ENCODE measurements at places on chromosomes 12 and 14.

- no peak for DNase-seq
These were observed 58.2 kb upstream of the STRN3 start for GRCh38 chr14:31084385-31084784.

- DNase-seq, result no peak
These were observed 74.9 kb downstream of the NOVA1 start for GRCh38 chr14:26522967-26523366.

- no peak for DNase-seq
These were observed 42.2 kb upstream of the DBX2 start for GRCh38 chr12:45093051-45093450.

DNA sequence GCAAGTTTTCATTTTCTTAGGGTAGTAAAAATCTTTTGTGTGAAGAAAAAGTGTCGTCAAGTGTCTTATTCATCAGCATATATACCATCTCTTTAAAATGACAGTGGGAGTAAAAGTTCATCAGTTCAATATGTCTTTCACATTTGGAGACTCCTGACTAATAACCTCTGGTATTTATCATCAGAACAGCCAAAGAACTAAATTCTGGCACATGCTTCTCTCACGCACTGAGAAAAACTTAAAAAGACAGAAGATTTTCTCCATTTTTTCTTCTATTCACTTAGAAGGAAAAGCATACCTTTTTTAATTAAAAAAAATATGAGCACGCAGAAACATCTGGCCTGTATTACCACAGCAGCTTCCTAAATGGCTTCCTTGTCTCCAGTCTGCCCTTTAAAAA lies 265.7 kb downstream of the AKAP6 start:
- no peak for DNase-seq

DNA sequence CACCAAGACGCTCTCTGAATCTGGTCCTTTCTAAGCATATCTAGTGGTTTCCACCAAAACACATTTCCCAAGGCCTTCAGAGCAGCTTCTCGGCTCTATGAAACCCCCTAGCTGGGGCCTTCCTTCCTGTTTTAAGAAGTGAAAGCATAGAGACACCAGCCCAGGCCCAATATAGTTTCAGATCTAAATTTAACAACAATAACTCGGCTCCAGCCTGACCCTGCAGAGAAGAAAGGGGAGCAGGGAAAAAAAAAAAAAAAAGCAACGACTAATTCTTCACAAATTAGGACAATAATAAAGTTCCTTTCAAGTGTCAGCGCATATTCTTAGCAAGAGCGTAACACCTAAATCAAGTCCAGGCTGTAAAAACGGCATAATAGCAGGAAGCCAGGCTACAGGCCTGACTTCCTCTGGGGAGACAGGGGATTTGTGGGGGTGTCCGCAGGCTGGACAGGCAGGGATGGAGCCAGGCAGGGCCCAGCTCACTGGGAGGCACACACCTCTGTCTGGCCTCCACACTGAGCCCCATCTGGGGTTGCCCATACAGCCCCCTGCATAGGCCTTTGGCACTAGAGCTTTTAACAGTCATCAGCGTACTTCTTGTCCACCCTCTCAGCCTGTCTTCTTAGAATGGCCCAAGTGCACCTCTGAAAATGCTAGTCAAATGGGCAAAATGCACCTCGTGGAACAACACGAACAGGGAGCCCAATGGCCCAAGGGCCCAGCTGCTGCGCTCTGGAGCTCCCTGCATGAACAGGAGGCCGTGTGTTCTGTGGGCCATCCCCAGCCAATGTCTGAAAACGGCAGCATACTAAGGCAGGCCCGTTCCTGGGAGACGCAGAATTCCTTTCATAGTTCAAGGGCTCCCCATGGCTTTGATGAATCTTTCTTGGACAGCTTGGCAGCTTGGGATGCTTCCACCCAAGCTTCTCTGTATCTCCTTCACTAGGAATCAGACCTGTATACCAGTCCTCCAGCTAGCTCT lies 772.9 kb downstream of the MED13L start:
- no peak for DNase-seq

- no peak for DNase-seq
These were observed 18.3 kb upstream of the SERPINA4 start for GRCh38 chr14:94542811-94543440.

GRCh38 chr12:39383114-39383513 lies 59.8 kb downstream of the KIF21A start:
- DNase-seq, result no peak

GRCh38 chr12:112843287-112843686 lies 51.7 kb downstream of the RPH3A start:
- no peak for DNase-seq

DNA sequence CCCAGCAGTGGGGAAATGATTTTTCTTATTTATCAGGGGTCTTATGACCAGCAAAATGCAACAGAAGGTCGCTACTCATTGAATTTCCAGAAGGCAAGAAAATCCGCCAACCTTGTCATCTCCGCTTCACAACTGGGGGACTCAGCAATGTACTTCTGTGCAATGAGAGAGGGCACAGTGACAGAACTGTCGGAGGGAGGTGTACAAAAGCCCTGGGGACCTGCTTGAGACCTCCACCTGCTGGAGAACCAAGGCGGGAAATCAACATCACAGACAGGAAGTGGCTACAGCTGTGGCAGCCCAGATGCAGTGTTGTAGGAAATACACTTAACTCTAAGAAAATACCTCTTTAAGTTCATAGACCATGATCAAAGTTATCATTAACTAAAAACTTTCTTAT lies 250.9 kb upstream of the OR4E1 start:
- peak; percentile 43 for DNase-seq

DNA sequence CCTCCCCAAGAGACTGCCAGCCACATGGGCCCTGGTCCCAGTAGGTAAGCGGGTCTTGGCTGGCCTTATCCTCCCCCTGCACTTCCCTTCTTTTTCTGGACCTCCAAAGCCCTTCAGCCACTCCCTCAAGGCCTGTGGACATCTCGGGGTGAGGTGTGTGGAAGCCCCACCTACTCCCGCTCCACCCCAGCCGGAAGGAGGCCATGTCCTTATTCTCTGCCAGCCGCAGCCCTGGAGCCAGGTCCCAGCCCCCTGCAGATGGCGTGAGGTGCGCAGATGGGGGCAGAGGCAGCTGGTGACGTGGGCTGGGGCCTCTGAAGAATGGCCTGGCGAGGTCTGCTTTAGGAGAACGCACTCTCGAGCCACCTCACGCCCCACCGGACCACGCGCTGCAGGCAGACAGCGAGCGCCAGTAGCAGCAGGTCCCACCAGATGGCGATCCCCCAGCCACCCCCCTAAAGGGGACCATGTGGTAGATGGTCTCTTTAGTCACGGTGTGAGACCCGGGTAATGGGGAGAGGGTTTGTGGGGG lies 167.1 kb downstream of the TSPAN9 start:
- no peak for DNase-seq

DNA sequence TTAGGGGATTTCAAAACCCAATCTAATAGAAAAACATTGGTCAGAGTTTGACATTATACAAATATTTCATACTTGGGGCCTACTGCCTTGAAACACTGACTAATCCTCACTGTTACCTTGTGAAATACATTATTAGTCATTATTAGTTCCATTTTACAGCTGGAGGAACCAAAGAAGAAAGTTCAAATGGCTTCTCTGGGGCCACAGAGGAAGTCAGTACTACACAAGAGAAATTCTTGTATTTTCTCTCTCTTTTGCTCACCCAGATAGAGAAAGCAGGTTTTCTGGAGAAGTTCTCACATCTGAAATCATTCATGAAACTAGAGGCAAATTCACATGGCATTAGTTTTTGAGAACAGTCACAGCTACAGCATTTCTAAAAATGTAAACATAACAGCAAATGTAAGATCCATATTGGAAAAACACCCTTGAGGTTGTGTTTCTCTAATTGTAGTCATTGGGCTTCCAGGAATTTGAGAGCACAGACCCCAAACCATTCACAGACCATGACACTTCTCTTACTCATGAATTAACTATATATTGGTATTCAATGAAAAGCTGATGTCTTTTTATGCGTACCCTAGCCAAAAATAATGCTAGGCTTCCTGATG lies 83.0 kb downstream of the LLPH start:
- DNase-seq, result no peak

DNA sequence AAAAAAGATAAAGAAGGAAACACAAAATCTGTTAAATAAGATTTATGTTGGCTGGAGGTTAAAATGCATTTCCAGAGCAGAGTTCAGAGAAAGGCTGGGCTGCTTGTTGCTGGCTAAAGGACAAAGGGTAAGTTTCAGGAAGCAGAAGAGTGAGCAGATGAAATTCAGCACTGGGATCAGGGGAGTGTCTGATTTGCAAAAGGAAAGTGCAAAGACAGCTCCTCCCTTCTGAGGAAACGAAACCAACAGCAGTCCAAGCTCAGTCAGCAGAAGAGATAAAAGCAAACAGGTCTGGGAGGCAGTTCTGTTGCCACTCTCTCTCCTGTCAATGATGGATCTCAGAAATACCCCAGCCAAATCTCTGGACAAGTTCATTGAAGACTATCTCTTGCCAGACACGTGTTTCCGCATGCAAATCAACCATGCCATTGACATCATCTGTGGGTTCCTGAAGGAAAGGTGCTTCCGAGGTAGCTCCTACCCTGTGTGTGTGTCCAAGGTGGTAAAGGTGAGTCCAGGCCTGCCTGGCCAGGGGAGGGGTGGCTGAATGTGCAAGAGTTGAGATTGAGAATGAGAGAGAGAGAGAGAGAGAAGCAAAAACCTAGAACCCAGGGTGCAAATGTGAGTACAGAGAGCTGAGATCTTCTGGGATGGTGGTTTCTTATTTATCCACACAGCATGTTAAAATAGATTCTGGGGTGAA lies at the start of gene OAS1:
Gene OAS1, plus strand, starts transcription at position 251 of the 703 bp plus-strand sequence. Its CDS starts 78 bp downstream, at position 329.
- DNase-seq, result no peak

GRCh38 chr12:77865178-77865577 lies 34.5 kb downstream of the NAV3 start:
- no peak for DNase-seq

GRCh38 chr12:31815096-31815495 lies 86.3 kb upstream of the AMN1 start:
- DNase-seq, result no peak
